ENCODE measurements at places on chromosomes 2 and 18. TPM values are rescaled to one million over a fixed set of nuclear protein-coding genes. Genes with fewer than 3 reads are reported as not detected.
A peak's percentile ranks its signal among the peaks of the same experiment; 100 is the strongest.

DNA sequence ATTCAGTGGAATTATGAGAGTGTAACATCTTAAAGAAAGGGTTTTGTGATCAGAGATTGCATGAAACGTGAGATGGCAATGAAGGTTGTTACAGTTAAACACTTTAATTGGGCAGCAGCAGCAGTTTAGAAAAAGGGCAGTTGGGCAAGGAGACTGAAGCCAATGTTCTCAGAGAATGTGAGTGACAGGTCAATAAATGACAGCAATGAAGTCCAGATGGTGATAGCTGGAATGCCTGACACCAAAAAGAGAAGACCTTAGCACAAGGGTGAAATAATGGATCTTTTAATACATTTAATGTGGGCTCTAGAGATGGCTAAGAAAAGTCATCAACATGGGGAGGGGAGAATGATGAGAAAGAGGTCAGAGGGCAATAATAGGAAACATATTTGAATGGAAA, 89.4 kb upstream of the CDH7 start:
- DNase-seq, result no peak

The CLEC4F gene
- polyA plus RNA-seq, result 0.03 TPM

The TMEM163 gene
- polyA plus RNA-seq, result 2.4 TPM

DNA sequence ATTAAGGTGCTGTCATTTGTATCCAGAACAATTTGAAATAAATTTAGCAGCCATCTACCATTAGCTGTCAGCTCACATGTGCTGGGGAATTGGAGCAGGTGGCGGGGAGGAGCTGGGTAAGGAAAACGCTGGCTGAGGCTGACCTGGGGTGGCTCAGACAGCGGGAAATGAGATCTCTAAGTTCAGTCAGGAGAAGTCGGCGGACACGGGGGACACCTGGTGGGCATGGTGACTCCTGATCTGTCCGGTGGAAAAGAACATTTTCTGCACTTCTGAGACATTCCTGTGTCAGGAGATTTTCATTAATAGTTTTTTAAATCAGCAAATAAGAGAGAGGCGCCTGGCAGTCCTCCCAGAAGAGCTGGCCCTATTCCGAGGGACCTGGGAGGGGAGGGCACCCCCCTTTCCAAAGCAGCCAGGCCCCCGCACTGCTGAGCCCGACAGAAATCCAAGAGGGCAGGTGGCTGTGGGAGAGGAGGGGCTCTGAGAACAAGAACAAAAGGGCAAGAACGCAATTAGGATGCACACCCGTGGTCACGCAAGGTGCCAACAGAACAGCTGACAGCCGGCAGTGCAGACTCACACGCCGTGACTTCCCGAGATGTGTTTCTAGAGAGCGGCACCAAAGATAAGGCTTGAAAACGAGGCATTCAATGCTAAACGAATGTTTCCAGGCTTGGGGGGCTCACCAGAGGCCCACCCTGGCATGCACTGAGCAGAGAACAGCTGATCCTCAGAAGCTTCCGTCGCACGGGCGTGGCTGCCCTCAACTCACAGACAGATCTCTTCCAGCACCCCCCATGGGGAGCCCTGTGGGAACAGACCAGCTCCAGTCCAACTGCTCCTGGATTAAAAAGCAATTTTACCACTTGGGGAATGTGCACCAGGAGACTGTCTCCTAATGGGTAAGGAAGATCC, 26.4 kb downstream of the SLC66A2 start:
- DNase-seq, result no peak

GRCh38 chr2:53856272-53856671, 3.5 kb downstream of the GPR75 start:
- no peak for DNase-seq

The MAL gene
- 13.3 TPM for polyA plus RNA-seq

- no peak for DNase-seq
These were observed 47.2 kb downstream of the CDC42EP3 start for GRCh38 chr2:37623971-37624900.

DNA sequence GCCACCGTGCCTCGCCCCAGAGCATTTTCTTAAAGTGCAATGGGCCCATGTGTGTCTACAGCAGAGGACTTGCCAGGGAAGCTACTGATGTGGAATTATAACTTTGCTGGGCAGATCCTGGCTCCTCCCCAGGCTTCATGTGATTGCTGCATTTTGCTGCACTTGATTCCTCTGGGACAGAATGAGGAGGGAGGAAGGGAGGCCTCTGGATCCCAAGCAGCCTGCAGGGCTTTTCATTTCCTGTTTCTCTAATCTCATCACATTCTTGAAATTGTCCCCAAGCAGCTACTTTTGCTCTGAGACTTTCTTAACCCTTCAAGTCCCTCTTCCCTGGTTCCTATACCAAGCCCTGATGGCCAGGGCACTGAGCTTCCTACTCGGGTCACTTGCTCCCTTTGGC, 134.4 kb upstream of the SEC11C start:
- no peak for DNase-seq

- DNase-seq, result no peak
These were observed 124.1 kb downstream of the EN1 start for GRCh38 chr2:118723394-118723793.

- DNase-seq, result peak; percentile 67
These were observed 672.5 kb downstream of the MBD2 start for GRCh38 chr18:53551868-53552426.

- no peak for DNase-seq
These were observed 123.9 kb downstream of the RDH14 start for GRCh38 chr2:18436503-18437005.

DNA sequence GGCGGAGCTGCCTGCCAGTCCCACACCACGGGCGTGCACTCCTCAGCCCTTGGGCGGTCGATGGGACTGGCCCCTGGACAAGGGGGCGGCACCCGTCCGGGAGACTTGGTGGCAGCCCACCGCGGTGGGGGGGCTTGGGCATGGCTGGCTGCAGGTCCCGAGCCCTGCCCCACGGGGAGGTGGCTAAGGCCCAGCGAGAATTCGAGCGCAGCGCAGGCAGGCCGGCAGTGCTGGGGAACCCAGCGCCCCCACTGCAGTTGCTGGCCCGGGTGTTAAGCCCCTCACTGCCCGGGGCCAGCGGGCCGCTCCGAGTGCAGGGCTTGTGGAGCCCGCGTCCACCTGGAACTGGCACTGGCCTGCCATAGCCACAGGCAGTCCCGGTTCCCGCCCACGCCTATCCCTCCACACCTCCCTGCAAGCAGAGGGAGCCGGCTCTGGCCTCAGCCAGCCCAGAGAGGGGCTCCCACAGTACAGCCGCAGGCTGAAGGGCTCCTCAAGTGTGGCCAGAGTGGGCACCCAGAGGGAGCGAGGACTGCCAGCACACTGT, 742.9 kb upstream of the DDX18 start:
- DNase-seq, result no peak

- DNase-seq, result no peak
These were observed 12.0 kb downstream of the VAPA start for GRCh38 chr18:9925795-9926194.
